ENCODE measurements at places on chromosomes 7 and 10. TPM values are rescaled to one million over a fixed set of nuclear protein-coding genes. Genes with fewer than 3 reads are reported as not detected.
A peak's percentile ranks its signal among the peaks of the same experiment; 100 is the strongest.

Gene AGAP5
- 0.55 TPM for total RNA-seq

- no peak for DNase-seq
Observed at GRCh38 chr10:48305905-48306264, 592 bp upstream of the MAPK8 start.

- DNase-seq: no peak
Observed at GRCh38 chr7:101399759-101400158, 37.1 kb downstream of the COL26A1 start.

DNA sequence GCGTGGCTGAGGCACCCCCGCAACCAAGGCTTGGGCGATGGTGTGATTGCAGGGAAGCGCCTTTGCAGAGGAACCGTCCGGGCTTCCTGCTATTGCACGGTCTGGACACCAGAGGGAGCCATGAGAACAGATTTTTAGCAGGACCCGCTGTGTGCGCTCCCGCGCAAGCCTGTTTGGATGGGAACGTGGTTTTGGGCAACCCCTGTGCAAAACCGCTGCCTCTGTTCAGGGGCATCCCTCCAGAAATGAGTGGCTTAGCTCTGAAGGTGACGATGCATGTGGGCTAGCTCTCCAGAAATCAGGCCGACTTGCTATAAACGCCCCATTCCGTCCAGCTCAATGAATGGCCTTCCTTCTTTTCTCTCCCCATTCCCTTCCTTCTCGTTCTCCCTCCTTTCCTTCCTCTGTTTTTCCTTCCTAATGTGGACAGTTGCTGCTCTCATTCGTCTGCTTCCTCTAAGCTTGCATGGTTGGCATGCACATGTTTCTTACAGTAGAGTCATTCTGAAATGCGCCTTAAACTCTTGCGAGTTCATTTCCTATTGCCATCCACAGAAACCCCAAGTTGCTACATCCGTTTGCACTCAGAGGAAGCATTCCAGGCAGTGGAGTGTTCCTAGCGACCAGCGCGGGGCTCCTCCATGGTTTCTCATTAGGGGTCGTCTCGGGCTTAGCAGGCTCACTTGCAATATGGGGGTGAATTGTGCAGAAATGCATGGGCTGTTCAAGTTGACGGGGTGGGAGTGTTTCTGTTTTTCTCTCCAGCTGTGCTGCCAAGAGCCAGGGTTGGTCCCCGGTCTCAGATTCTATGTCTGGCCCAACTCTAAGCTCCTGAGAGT lies 302.5 kb upstream of the GALNT17 start:
- peak; percentile 83 for DNase-seq

- no peak for DNase-seq
Observed at GRCh38 chr10:132847856-132848255, 61.9 kb upstream of the NKX6-2 start.

DNA sequence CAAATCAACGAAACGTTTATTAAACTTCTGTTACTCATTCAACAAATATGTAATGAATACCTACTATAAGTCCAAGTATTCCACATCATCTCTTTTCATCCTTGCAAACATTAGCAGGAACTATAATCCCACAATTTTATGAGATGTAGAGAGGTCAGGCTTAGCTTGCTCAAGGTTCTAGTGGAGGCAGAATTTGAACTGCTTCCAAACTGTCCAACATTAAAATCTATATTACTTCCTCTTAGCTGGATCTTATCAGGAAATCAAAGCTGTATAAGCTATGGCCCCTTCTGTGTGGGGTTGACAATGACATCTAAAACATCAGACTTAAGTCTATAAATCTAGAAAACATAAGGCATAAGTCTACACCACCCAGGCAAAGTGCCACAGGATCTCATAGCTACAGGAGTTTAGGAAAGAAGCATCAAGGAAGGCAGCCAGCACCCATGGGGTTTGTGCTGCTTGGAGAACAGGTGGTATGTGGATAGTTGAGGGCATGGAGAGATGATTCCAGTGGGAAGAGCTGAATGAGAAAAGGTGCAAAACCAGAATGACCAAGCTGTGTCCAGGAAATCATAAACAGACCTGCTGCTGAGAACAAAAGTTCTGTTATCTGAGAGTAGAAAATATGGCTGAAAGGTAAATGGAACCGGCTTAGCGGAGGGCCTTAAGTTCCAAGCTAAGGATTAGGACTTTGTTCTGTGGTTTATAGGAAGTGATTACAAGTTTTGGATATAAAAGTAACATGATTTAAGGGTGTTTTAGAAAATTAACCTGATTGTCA lies 34.5 kb downstream of the PAPSS2 start:
- DNase-seq: no peak

All from G401 (cell line).